Renal pelvis (tissue), 12 donors: ENCODE measurements at places on chromosomes 3 and 15.

- DNase-seq = no peak
Measured at GRCh38 chr3:122257644-122258364, 67.2 kb upstream of the CSTA start.

- DNase-seq = no peak
Measured at GRCh38 chr3:187694801-187695200, 7.6 kb downstream of the RTP2 start.

GRCh38 chr3:187025254-187025655 lies 94.9 kb downstream of the ST6GAL1 start:
- no peak for DNase-seq

DNA sequence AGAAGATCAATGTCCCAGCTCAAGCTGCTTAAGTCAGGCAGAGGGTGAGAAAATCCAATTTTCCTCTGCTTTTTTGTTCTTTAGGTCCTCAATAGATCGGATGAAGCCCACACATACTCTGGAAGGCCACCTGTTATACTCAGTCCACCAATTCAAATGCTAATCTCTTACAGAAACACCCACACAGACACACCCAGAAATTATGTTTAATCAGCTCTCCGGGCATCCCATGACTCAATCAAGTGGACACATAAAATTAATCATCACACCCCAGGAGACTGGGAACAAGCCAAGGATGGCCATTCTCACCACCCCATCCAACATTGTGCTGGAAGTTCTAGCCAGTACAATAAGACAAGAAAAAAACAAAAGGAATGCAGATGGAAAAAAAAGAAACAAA lies 67.8 kb upstream of the SLC24A5 start:
- no peak for DNase-seq

- DNase-seq = no peak
Measured at GRCh38 chr15:44482090-44482489, 54.7 kb downstream of the CTDSPL2 start.

GRCh38 chr3:115081444-115081843 lies 65.6 kb downstream of the ZBTB20 start:
- DNase-seq = no peak

GRCh38 chr3:159252274-159252673 lies 450.4 kb downstream of the MFSD1 start:
- DNase-seq = no peak

GRCh38 chr3:149316437-149316836 lies 17.0 kb downstream of the TM4SF18 start:
- DNase-seq = no peak
